Activated CD4-positive, alpha-beta T cell treated with anti-CD3 and anti-CD28 coated beads, Interleukin-2, amount 50 U/mL, for 24 hours (primary cell): ENCODE measurements at places on chromosomes 4 and X.

DNA sequence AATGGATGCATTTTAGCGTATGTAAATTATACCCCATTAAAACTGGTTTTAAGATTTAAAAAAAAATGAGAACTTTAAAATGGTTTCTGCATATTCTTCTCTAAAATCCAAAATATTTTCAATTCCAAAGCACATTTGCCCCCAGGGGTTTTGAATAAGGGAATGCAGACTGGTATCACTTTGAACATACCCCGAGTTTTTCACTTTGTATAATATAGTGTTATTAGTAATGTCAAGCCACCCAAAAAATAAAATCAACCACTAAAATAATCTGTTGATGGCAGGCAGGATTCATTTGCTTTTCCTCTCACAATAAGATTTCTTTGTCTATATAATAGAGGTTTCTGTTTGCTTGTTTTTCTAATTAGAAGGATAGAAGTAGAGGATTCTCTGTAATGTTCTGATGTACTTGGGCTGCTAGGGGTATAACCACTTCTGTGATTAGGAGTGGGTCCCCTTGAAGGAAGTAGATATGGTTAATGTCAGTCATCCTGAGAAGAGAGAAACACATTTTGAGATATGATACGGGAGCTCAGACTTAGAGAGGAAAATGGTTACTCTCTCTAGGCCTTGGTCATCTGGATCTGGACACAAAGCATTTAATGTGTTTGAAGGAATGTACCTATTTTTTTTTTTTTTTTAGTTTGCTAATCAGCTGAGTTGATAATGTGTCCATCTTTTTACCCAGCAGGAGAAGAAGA is 9.3 kb upstream of the LIN54 start:
- DNase-seq: no peak

- no peak for DNase-seq
Measured at GRCh38 chrX:150664290-150664689, 28.9 kb upstream of the MTMR1 start.

- no peak for DNase-seq
Measured at GRCh38 chr4:80058740-80059139, 14.3 kb downstream of the ANTXR2 start.

GRCh38 chr4:18917689-18918088 is 896.1 kb upstream of the LCORL start:
- DNase-seq: no peak

- DNase-seq: no peak
Measured at GRCh38 chr4:183165376-183165775, 66.3 kb downstream of the WWC2 start.

GRCh38 chr4:42515156-42515884 is 118.0 kb downstream of the SHISA3 start:
- no peak for DNase-seq

- DNase-seq: no peak
Measured at GRCh38 chr4:154566639-154567204, 3.9 kb downstream of the FGB start.

DNA sequence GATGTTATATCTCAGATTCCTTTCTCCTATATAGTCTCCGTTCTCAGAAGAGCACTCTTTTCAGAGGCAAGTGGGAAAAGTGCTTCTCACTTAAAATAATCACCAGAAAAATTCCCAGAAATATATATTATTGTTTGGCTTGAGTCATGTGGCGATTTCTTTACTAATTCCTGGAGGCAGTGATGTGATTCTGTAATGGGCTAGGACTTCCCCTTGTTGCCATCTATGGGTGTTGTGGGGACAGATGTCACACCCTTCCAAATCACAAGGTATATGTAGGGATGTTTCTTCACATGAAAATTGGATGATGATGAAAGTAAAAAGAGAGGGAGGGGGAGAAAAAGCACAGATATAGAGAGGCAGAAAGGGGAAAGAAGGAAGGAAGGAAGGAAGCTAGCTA is 553.4 kb downstream of the PPP4R3C start:
- no peak for DNase-seq

GRCh38 chr4:40033613-40034012 is 23.0 kb upstream of the N4BP2 start:
- no peak for DNase-seq

DNA sequence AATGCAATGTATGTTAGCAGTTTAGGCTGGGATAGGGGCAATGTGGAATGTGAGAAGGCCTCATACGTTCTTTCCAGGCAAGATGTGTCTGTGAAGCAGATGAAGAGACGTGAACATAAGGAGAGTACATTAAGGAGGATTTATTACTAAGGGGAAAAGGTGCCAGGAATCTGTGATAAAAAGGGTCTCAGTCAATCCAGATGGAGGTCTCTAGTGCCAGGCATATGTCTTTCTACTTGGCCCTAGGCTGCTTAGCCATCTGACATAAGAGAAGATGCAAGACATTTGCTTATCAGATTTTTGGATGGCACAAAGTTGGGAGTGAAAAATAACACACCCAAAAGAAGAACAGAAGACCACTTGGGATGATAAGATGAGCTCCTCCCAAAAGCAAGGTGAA is 93.0 kb upstream of the PRKG2 start:
- no peak for DNase-seq

DNA sequence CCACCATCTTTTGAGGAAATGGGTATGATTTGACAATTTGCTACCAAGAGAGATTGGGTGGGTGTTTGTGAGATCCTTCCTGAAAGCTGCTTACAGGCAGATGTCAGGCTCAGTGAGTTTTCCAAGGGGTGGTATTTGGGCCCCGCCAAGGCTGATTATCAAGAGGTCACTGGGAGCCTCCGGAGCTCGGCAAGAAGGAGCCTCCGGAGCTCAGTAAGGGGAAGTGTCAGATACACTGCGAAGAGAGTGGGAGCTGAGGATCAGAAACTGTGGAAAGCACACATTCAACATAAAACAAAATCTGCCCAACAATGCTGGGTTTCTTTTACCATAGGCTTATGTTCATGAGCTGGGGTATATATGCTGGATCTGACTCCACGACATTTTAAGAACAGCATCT is 714 bp downstream of the RTL3 start:
- no peak for DNase-seq

- DNase-seq: no peak
Measured at GRCh38 chr4:190017357-190018200, 9.5 kb downstream of the FRG2 start.
